ENCODE measurements at places on chromosomes 2 and 18. TPM values are rescaled to one million over a fixed set of nuclear protein-coding genes. Genes with fewer than 3 reads are reported as not detected.

- DNase-seq, result no peak
These were observed 1057.5 kb upstream of the FAM98A start for GRCh38 chr2:34656632-34657031.

GRCh38 chr2:205657579-205657978, 24.7 kb upstream of the NRP2 start:
- no peak for DNase-seq

DNA sequence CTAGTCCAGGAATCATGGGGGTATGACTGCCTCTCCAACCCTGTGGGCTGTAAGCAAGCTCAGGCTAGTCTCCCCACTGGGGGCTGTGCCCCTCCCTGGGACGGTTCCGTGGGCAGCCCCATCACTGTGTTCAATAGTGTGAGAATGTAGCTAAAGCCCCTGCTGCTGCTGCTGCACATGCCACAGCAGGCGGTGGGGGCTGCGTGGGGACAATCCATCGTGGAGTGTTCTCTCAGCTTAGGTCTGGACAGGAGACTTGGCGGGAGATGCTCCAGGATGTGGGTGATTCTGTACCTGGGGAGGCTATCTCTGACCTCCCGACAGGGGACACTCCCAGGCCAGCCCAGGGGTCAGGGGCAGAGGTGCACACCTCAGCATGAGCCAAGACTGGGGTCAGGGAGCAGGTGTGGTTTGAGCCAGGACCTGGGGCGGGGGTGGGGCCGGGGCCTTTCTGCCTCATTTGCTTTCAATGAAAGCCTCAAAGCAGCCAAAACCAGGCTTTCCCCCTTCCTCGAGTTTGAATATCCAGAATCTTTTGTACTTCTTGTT, 10.2 kb downstream of the PKDCC start:
- no peak for DNase-seq

DNA sequence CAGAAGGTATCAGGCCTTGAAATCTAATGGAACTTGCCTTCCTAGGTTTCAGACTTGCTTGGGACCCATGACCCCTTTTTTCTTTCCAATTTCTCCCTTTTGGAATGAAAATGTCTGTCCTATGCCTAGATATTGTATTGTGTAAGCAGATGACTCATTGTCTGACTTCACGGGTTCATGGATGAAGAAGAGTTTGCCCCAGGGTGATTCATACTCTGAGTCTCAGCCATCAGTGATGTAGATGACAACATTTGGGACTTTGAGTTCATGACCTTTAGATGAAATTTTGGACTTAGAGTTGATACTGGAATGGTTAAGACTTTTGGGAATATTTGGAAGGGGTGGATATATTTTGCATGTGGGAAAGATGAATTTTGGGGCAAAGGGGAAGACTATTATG, 11.2 kb upstream of the SCYGR5 start:
- no peak for DNase-seq

- no peak for DNase-seq
These were observed 112.9 kb downstream of the LTBP1 start for GRCh38 chr2:33059471-33060156.

GRCh38 chr2:10519394-10519740, 71.2 kb upstream of the ODC1 start:
- DNase-seq, result no peak

DNA sequence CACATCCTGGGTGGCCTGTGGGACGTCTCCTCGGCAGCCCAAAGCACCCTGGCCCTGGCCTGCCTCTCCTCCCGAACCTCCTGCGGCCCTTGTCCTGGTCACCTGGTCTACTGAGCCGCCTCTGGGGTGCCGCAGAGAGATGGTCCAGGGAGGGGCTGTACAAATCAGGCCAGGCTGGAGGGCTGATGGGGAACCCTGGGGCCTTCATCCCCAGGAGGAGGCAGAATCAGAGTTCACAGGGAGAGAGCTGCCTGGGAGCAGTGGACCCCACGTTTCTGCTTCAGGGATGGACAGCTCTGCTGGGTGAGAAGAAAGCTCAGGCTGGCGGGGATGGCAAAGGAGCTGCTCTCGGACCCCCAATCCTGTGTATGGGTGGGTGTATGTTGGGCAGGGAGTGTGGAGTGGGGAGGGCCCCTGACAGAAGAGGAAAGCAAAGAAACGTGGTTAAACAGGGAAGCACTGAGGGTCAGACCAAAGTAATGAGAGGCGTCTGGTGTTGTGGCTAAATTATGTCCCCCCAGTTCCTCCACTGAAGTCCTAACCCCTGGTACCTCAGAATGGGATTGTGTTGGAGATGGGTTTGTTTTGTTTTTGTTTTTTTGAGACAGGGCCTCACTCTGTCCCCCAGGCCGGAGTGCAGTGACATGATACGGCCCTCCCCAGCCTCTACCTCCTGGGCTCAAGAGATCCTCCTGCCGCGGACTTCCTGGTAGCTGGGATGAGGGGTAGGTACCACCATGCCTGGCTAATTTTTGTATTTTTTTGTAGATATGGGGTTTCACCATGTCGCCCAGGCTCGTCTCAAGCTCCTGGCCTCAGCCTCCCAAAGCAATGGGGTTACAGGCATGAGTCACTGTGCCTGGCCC, 73.4 kb upstream of the SMAD7 start:
- DNase-seq, result no peak

DNA sequence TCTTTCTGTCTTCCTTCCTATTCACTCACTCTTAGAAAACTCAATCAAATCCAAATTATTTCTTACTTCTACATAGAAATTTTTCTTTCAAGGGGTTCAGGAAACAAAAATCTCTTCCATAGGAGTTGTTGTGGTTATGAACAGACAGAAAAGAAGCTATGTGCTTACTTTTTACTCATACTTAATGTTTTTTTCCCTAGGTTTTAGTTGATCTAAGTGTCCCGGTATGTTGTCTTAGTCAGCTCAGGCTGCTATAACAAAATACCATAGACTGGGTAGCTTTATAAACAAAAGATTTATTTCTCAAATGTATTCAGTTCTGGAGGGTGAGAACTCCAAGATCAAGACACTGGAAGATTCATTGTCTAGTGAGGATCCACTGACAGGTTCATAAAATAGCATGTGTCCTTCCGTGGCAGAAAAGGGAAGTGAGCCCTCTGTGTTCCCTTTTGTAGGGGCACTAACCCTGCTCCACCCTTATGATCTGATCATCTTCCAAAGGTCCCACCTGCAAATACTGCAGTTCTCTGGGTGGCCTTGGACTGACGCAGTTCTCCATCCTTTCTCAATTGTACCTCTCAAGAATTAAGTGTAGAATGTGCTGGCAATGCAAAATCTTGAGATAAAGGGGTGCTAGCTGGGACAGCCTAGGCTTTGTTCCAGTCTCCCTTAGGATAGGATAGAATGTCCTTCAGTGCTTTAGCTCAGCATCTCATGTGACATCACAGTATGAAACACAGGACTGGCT, 14.4 kb upstream of the VRK2 start:
- no peak for DNase-seq

DNA sequence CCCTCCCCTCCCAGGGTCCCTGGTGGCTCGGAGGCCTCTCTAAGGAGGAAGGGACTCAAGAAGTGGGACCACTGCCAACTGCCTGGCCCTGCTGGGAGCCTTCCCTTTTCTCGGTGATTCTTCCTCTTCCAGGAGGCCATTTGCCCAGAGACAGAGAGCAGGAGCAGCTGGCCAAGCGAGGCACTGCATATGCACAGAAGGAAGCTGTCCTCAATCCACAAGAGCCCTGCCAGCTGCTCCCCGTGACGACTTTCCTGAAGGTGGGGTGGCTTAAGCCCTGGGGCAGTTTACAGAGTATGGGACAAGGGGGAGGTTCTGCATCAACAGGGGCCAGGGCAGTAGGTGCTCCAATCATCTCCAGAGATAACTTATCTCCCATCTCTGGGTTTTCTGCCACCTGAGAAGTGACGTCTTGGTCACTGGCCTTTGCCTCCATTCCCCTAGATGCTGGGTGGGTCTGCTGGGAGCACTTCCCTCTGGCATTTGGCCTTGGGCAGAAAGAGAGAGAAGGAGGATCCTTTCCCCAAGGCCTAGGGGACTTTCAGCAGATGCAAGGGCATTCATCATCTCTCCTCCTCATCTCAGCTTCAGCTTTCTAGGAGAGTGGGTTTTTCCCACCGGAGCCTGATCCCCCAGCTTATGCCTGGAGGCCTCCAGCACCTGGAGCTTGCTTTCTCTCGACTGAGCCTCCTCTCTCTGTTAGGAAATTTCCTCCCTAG, 28.5 kb downstream of the CIB4 start:
- peak; percentile 51 for DNase-seq

GRCh38 chr2:136019306-136019705, 33.9 kb upstream of the DARS1 start:
- no peak for DNase-seq

GRCh38 chr2:46775722-46776121, 139.9 kb downstream of the MCFD2 start:
- DNase-seq, result no peak

REG3A gene
- not detected for total RNA-seq

FAM228A gene
- total RNA-seq, result 0.87 TPM

CPLX4 gene
- total RNA-seq, result not detected

CCNYL1 gene
- 4.5 TPM for total RNA-seq

HAAO gene
- 2.7 TPM for total RNA-seq

SCG2 gene
- 0.17 TPM for total RNA-seq
